ENCODE measurements at places on chromosomes 12 and 14.
A peak's percentile ranks its signal among the peaks of the same experiment; 100 is the strongest.

GRCh38 chr12:3680919-3681594 lies 71.9 kb downstream of the CRACR2A start:
- no peak for DNase-seq

DNA sequence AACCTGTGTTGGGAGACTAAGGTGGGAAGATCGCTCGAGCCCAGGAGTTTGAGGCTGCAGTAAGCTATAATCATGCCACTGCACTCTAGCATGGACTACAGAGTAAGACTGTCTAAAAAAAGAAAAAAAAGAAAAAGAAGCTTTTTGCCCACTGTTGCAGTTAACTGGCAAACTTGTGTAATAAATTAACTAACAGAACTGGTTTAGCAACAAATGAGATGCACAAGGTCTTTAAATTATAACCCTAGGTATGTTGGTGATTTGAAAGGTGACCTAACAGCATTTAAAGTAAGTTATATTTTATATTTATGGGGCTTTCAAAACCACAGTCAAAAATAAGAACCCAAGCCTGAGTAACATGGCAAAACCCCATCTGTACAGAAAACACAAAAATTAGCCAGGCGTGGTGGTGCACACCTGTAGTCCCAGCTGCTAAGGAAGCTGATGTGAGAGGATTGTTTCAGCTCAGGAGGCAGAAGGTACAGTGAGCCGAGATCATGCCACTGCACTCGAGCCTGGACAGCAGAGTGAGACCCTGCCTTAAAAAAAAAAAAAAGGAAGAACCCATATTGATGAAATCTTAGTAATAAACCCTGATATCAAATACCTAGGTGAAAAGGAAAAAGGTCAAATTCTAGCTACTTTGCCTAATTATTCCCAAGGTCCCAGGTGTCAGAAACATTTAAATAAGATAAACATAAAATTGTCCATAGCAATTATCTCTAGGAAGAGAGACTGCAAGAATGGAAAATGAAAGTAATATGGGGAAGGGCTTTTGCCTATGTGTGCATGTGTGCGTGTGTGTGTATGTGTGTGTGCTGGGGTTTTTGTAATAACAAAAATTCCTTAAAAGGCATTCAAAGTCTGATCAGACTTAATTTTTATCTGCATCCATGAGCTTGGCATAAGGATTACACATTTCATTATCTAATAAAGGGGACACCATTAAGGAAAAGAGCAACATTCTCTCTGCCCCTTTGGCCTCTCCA lies 15.4 kb downstream of the SYNE2 start:
- no peak for DNase-seq

DNA sequence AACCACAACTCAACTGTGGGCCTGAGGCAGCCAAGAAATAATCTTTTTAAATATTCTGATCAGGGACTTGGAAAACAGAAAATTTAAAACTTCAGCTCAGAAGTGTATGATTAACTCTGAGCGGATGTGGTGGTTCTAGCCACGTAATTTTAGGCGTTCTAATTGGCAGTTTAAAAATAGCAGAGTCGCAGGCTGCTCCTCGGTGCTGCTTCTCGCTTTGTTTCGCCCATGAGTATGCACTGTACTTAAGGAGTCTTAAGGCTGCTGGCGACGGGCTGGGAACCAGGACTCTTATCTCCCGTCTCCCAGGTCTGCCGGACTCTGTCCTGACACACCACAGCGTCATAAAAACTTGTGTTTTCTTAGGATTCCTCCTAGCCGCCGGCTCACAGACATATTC lies 113.4 kb upstream of the PELI2 start:
- no peak for DNase-seq

- no peak for DNase-seq
These were observed 18.1 kb downstream of the SUSD6 start for GRCh38 chr14:69629225-69630127.

- DNase-seq = no peak
These were observed 879.5 kb downstream of the DIO2 start for GRCh38 chr14:79331830-79332229.

- no peak for DNase-seq
These were observed 357.7 kb downstream of the BCAT1 start for GRCh38 chr12:24591079-24591626.

GRCh38 chr12:93205361-93205760 lies 172.4 kb upstream of the NUDT4 start:
- DNase-seq = no peak

GRCh38 chr14:33404964-33405574 lies 466.4 kb downstream of the NPAS3 start:
- no peak for DNase-seq

GRCh38 chr12:52214421-52214802 lies 18.6 kb upstream of the KRT7 start:
- DNase-seq = peak; percentile 59

DNA sequence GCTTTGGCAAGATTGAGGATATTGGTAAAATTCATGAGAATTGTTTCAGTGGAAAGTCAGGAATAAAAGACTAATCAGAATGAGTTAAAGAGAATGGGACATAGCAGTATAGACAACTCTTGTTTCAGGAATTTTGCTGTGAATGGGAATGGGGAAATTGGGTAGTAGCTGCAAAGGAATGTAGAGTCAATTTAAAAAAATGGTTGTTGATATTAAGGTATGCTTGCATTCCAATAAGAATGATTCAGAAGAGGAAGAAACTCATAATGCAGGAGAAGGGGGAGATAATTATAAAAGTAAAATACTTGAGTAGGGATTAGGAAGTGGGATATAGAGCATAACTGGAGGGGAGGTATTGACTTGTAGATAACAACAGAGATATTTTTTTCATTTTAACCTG lies 40.7 kb downstream of the MNAT1 start:
- DNase-seq = no peak

- no peak for DNase-seq
These were observed 22.4 kb upstream of the GPR33 start for GRCh38 chr14:31510222-31510621.

DNA sequence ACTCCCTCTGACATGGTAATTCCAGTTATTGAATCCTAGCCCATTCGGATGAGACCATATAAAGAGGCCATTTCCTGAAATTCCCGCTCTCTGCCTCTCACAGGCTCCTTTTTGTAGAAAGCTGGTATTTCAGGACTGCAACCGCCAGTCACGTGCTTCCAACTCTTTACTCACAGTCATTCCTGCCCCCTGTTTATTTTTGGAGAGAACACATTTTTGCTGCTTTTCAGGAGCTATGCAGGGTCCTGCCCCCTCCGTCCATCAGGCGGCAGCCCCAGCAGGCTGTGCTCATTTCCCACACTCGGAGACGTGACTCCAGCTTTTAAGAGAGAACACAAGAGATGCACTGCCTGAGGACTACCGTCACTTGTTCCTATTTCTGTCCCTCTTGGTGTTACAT lies 26.8 kb downstream of the IFT43 start:
- DNase-seq = no peak

DNA sequence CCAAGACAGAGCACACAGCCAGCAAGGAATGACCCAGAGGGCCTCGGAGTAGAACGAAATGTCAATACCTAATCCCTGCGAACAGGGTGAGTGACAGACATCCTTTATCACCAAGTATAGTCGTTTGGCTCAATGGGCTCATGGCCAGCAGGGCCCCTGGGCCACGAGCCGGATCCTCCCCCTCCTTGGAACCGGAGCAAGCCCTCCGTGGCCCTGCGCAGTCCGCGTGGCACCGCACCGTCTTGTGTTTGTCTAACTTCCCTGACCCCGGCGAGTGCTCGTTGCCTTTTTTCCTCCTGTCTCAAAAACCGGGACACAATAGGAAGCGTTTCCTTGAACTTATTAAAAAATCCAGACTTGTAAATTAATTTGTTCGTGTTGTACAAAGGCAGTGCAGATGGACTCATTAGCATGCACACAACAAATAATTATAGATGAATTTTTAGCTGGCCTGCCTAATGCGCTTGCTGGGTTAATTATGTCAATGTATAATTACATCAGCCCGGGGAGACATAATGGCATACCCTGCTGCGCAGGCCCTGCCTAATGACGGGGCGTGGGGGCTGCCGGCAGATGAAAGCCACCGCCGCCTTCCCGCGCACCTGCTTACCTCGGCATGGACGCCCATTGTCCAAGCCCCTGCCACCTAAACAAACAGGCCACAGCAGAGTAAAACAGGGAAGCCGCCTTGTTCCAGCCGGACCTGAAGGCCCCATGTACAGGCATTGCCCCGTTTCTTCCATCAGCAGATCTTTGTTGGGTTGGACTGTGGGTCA lies 81.6 kb downstream of the PHETA1 start:
- no peak for DNase-seq

- DNase-seq = no peak
These were observed 61.4 kb upstream of the ELK3 start for GRCh38 chr12:96132819-96133218.

DNA sequence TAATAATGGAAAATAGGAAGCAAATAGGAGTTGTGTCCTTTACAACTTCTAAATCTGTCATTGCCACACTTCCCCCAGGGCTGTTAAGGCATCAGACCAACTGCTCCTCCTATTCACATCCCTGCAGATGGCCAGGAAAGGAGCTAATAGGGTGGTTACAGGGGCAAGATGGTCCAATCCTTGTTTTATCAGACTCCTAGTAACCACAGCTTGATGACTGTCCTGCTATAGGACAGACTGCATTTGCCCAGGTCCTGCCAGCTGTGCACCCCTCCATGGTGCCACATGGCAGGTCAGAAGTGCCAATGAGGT lies 10.9 kb upstream of the KRT2 start:
- DNase-seq = no peak

- no peak for DNase-seq
These were observed 258.7 kb downstream of the EMP1 start for GRCh38 chr12:13454991-13455777.

DNA sequence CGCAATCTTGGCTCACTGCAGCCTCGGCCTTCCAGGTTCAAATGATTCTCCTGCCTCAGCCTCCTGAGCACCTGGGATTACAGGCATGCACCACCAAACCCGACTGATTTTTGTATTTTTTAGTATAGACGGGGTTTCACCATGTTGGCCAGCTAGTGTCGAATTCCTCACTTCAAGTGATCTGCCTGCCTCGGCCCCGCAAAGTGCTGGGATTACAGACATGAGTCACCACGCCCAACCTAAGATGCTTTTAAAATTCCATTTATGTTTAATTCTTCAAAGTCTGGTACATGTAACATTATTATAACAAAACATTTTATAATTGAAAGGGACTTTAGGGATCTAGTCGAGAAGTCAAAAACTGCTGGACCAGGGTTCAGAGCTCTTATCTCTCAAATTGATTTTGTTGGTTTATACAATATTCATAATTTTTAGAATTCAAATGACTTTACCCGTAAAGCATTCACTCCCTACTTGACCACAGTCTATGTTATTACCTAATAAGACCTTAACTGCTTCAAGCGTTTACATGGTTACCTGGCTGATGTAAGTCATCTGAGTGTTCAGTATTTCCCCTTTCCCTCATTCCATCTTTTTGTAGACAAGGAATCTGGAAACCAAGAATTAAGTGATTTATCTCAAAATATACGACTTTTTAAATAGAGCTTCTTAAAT lies 28.2 kb downstream of the RAP1B start:
- DNase-seq = no peak

GRCh38 chr14:76742966-76743365 lies 18.3 kb upstream of the VASH1 start:
- no peak for DNase-seq

DNA sequence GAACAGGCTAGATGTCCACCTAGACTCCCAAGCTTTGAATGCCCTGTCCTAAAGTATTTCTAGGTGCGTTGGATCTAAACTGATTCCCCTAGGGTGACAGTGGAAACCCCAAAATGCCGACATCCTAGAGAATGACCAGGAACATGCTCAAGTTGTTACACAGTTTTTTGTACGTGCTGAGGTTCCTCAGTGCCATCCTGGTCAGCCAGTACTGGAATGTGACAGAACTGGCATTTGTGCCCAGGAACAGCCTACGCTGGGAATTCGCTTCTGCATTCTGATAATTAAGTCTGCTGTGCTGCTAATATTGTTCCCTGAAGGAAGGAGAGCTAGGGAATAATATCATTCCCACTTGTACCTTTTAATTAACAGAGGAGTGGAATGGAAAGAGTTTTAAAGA lies 40.3 kb downstream of the BORCS5 start:
- DNase-seq = no peak

- DNase-seq = no peak
These were observed 713 bp downstream of the FRMD6 start for GRCh38 chr14:51652168-51653078.

- no peak for DNase-seq
These were observed 1003.8 kb downstream of the TMTC2 start for GRCh38 chr12:83690465-83690864.

DNA sequence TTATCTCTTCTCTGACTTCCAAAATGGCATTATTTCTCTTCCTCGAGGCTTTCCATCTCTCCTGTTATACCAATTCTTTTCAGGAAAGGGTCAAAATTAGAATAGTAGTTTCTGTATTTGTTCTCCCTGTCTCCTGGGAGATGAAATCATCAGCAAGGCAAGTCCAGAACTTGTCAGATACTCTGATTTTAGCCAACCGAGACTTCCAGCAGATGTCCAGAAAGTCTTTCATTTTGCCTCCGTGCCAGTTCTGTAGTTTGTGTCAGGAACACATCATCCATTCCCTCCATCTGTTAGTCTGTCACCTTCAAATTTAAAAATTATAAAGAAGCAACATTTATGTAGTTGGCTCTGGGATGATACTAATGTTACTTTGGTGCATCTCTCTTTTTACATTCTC lies 275.7 kb downstream of the CCDC59 start:
- DNase-seq = no peak

DNA sequence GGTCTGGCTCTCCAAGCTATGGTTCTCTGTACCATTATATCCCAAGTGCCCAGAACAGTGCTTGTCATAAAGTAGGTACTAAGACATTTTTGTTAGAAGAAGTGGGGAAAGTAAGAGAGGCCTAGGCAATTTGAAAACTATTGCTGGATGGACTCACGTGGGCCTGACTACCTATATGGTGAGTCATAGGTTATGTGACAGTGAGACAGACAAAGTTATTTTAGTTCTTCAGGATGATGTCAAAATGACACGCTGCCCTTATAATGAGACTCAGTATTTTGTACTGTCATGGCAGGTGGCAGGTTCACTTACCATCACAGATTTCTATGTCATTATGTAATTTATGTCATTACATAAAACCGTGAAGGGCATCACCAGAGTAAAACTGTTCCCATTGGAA lies 53.1 kb downstream of the PARP11 start:
- no peak for DNase-seq

DNA sequence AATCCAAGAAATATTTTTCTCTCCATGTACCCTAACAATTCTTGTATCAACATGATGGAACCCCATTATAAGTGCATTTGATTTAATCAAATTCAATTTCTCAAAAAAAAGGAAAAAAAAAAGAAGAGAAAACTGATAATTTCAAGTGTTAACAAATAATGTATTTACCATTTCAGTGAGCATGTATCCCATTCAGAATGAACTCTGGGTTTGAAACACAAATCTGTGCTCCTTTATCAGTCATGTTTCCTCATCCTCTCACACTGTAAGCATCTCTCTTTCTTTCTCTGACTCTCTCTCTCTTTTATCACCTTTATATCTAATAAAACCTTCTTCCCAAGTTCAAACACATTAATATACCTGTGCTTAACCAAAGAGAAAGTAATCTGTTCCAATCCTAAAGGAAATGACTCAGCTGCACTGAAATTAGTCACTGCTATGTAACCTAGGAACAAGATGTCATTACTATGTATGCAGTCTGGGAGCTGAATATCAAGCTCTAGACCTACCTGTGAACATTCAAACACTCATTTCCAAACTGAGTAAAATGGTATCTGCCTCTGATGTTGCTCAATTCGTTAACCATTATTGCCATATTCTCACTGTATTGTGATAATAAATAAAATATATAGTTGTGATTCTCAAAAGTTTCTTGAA lies 135.0 kb upstream of the LRIG3 start:
- DNase-seq = no peak

All from suprapubic skin (tissue), 4 donors.